ENCODE measurements at places on chromosomes 6 and 20.

DNA sequence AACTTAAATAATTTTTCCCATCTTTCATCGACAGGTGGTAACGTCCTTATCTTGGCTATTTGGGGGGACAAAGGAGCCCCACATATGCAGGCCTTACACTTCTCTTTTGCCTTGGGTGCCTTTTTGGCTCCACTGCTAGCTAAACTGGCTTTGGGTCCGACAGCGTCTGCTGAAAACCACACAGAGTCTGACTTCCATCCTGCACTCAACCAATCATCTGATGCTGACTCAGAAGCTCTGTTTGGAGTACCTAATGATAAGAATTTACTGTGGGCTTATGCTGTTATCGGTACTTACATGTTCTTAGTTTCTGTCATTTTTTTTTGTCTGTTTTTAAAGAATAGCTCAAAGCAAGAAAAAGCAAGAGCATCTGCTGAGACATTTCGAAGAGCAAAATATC is 178.5 kb downstream of the SLC16A10 start:
- H3K4me3 ChIP-seq = no peak overlapping the region
- H3K27ac ChIP-seq = no peak overlapping the region
- peaks cover 14% of the 10 kb centered on the region for H3K36me3 ChIP-seq

DNA sequence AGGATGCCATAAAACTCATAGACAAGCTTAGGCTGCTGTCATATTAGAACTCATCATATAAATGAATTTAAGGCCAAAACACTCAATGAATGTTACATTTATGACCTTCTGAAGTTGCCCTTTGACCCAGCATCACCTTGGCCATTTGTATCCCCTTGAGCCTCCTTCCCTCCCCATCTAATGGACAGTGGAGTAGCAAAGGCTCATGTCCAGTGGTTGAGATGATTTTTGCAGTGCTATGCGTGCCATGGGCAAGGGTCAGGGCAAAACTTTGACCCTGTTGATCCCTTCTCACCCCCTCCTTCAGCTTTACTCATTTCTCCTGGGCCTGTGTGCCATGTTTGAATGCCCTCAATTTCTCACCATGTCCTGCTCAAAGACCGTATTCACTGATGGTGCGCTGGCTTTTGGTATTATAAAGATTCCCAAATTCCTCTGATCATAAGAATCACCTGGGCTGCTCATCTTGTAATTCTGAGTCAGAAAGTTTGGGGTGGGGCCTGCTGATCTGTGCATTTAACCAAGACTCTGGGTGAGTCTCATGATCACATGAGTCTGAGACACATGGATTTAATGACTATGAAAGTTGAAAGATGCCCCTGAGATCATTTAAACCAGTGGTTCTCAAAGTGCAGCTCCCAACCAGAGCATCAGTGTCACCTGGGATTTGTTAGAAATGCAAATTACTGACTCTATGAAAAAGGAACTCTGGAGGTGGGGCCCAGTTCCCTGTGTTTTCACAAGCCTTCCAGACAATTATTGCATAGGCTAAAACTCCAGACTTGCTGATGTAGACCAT is 57.5 kb upstream of the IL20RA start:
- H3K36me3 ChIP-seq = no peaks in the 10 kb centered on the region
- peak overlapping the region; percentile 1 for H3K27ac ChIP-seq
- H3K4me1 ChIP-seq = peaks cover 34% of the 10 kb centered on the region
- no peaks in the 10 kb centered on the region for H3K27me3 ChIP-seq
- H3K4me3 ChIP-seq = peak overlapping the region; percentile 0

DNA sequence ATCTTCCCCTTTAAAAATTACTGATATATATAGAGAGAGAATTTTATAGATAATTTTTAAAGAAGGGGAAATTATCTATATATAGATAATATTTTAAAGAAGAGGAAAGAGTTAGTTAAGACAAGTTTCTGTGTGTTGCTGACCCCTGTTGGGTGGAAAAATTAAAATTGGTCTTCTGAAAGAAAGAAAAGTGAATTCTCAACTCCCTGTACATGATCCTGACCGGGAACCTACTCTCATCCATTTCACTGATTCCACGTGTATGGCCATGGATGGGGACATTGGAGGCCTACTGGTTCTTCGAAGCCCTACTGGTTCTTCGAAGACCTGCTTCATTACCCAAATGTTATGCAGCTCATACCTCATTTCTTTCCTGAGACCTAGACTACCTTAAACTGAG is 53.0 kb upstream of the TCF21 start:
- H3K36me3 ChIP-seq = peaks cover 2% of the 10 kb centered on the region
- no peak overlapping the region for H3K4me3 ChIP-seq
- DNase-seq = no peak

GRCh38 chr20:34791289-34792020 is 34.0 kb downstream of the NCOA6 start:
- DNase-seq = no peak
- H3K36me3 ChIP-seq = peaks cover under 1% of the 10 kb centered on the region
- H3K4me1 ChIP-seq = peaks cover 18% of the 10 kb centered on the region
- peak overlapping the region; percentile 27 for H3K27ac ChIP-seq

DNA sequence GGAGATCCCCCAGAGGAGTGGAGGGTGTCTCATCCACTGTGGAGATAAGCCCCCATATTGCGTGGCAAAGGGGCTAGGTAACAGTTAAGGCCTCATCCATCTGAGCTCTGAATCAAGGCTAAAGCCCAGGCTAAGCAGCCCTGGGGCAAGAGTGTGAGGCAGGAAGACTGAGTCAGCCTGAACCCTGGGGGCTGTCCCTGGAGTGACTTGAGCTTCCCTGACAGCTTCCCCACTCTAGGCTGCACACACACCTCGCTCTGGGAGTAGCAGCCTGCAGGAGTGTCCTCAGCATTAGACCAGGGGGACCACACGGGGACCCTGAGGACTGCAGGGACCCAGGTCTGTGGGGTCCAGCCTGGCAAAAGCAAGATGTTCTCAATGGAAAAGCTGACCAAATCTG is 27.9 kb downstream of the UBD start:
- no peak overlapping the region for H3K4me3 ChIP-seq
- no peak for DNase-seq
- H3K27ac ChIP-seq = no peak overlapping the region
- peaks cover 24% of the 10 kb centered on the region for H3K27me3 ChIP-seq
- no peaks in the 10 kb centered on the region for H3K4me1 ChIP-seq

DNA sequence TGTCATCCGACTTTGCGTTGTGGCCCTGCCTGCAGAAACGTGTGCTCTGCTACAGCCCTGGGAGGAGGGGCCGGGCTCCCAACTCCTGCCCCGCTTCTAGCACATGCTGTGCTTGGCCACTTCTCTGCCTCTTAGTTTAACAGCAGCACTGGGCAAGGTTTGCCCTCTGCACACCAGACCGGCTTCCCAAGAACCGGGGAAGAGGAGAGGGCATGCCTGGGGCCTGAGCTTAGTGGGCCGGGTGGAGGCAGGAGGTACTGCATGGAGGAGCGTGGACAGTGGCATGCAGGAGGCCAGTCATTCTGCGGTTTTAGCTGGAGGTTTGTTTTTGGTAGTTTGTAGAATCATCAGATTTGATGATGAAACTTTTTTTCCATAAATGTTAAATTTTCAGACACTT is 45.5 kb downstream of the CEP43 start:
- peak overlapping the region; percentile 94 for H3K27ac ChIP-seq
- H3K4me1 ChIP-seq = peaks cover 39% of the 10 kb centered on the region
- no peak overlapping the region for H3K4me3 ChIP-seq
- no peak for DNase-seq
- no peaks in the 10 kb centered on the region for H3K27me3 ChIP-seq
- H3K36me3 ChIP-seq = peaks cover 4% of the 10 kb centered on the region

DNA sequence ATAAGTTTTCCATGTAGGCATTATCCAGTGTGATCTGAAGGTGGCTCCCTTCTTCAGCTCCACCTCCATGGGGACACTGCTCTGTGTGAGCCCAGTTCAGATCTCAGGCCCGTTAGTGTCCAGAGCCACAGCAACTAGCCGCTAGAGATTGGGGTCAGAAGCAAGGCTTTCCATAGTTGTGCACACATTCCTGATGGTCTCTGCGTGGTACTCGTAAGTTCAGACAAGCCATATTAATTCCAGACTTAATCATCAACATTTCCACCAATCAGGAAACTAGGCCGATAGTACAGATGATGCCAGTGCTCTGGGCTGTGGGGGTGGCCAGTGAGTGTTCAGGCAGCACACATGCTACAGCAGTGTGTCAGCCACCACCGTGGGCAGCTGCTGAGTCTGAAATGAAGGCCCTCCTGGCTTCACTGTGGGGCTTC is 17.5 kb upstream of the SYNCRIP start:
- H3K4me3 ChIP-seq = no peak overlapping the region
- DNase-seq = no peak
- no peak overlapping the region for H3K27ac ChIP-seq
- H3K27me3 ChIP-seq = no peaks in the 10 kb centered on the region

DNA sequence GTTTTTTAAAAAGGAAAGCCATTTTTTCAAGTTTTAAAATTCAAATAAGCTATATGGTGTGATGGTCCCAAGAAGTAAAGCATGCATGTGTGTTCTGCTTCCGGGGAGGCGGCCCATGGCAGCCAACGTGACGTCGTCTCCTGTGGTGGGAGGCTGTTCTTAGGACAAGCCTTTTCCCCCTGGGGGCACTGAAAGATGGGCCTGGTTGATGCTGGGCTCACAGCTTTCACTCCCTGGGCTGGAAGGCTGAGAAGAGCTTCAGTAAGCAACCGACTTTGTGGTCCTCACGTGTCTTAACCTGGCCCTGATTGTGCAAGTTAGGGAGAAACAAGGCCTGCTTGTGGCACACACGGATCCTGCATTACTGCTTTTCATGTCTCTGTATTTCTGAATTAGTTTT is 84.1 kb downstream of the SMOC2 start:
- no peak overlapping the region for H3K27ac ChIP-seq
- H3K4me1 ChIP-seq = peaks cover 3% of the 10 kb centered on the region
- H3K4me3 ChIP-seq = no peak overlapping the region
- no peak for DNase-seq
- H3K36me3 ChIP-seq = no peaks in the 10 kb centered on the region

GRCh38 chr20:11978496-11978895 is 60.8 kb downstream of the BTBD3 start:
- no peaks in the 10 kb centered on the region for H3K36me3 ChIP-seq
- H3K4me1 ChIP-seq = no peaks in the 10 kb centered on the region
- no peaks in the 10 kb centered on the region for H3K27me3 ChIP-seq

DNA sequence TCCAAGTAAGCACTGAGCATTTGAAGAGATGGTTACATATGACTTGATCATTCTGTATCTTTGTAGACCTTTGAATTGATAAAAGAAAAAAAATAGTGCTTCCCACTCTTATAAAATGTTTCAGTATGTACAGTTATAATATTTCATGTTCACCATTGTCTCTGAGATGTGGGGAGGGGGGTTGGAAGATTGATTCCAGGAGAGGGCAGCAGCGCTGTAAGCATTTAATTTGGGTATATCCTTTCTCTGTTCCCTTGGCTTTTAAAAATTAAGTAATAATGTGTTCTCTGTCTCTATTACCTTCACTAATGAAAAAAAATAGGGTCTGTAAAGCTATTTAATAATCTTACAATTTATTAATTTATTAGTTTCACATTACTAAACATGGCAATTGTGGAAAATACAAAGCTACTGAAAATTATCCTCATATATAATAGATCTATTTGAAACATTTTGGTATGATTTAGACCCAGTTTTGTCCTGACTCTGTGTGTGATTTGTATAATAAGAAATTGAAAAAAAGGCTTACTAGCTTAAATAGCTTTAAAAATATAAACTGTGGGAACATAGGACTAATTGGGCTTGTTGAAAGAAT is 341.2 kb downstream of the CDKAL1 start:
- H3K4me1 ChIP-seq = no peaks in the 10 kb centered on the region
- no peak overlapping the region for H3K27ac ChIP-seq
- H3K27me3 ChIP-seq = no peaks in the 10 kb centered on the region
- DNase-seq = no peak

GRCh38 chr20:21821358-21821757 is 115.9 kb downstream of the PAX1 start:
- H3K4me1 ChIP-seq = no peaks in the 10 kb centered on the region
- H3K27me3 ChIP-seq = no peaks in the 10 kb centered on the region
- DNase-seq = no peak

GRCh38 chr20:38888059-38888831 is 38.0 kb upstream of the FAM83D start:
- H3K4me1 ChIP-seq = peaks cover 19% of the 10 kb centered on the region
- peaks cover 2% of the 10 kb centered on the region for H3K36me3 ChIP-seq
- H3K27me3 ChIP-seq = no peaks in the 10 kb centered on the region
- DNase-seq = no peak
- H3K27ac ChIP-seq = peak overlapping the region; percentile 29
- no peak overlapping the region for H3K4me3 ChIP-seq

DNA sequence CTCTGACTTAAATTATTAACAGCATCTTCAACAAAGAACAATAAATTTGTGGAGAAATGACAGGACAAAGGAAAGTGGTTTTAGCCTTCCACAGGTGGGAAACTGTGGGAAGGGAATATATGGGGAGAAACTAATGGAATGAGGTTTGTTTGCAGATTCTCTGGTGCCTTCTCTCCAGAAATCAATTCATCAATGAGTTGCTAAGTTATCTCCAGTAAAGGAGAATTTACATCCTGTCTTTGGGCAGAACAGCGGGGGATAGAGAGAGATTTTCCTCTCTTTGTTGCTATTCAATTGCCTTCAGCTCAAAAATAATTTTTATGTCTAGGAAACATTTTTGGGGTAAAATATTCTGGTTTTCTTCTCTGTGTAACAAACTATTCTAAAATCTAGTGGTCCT is 36.9 kb upstream of the LCA5 start:
- H3K4me3 ChIP-seq = no peak overlapping the region
- H3K4me1 ChIP-seq = no peaks in the 10 kb centered on the region
- no peaks in the 10 kb centered on the region for H3K27me3 ChIP-seq
- no peak for DNase-seq
- no peaks in the 10 kb centered on the region for H3K36me3 ChIP-seq

GRCh38 chr6:110041126-110041525 is 63.0 kb downstream of the GPR6 start:
- H3K36me3 ChIP-seq = no peaks in the 10 kb centered on the region
- H3K27ac ChIP-seq = peak overlapping the region; percentile 56
- DNase-seq = no peak
- peaks cover 5% of the 10 kb centered on the region for H3K27me3 ChIP-seq
- no peak overlapping the region for H3K4me3 ChIP-seq

- no peak for DNase-seq
- H3K4me1 ChIP-seq = no peaks in the 10 kb centered on the region
- no peak overlapping the region for H3K4me3 ChIP-seq
- no peaks in the 10 kb centered on the region for H3K36me3 ChIP-seq
Measured at GRCh38 chr6:31453259-31453658, 44.7 kb upstream of the MICB start.
